ENCODE measurements at places on chromosomes 1 and 21.
A peak's percentile ranks its signal among the peaks of the same experiment; 100 is the strongest.

GRCh38 chr1:238628110-238628509 lies 737.4 kb upstream of the ZP4 start:
- DNase-seq, result no peak

- no peak for DNase-seq
Measured at GRCh38 chr1:30668546-30669327, 54.6 kb downstream of the MATN1 start.

GRCh38 chr21:34820051-34820450 lies 151.3 kb downstream of the CLIC6 start:
- no peak for DNase-seq

GRCh38 chr1:101288491-101288944 lies 51.7 kb downstream of the S1PR1 start:
- no peak for DNase-seq

- no peak for DNase-seq
Measured at GRCh38 chr1:172272087-172272486, 148.4 kb upstream of the C1orf105 start.

DNA sequence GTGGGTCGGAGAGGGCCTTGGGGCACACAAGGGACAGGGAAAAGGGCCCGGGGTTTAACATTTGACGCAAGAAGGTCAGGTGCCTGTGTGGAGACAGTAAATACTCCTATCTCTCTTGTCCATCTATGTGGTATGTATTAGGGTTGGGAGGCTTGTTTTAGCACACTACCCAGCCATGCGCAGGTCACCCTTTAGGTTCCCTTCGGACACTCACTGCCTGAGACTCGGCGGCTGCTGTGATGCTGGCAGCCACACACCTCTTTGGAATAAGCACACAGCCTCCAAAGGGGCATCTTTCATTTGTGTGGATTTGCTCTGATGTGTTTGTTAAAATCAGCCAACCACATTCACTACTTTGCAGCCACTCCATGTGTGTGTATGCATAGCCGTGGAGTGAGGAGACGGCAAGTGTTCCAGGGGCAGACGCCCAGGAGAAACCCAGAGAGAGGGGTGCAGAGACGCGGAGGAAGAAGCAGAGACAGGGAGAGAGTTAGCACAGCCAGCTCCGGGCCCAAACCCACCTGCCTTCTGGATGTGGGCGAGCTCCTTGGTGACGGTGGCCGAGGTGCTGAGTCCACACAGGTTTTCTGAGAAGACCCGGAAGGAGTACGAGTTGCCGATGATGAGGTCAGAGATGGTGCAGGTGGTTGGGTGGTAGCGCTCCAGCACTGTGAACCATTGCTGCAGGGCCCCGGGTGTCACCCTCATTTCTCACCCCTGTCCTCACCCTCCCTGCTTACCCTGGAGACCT lies 5.7 kb downstream of the MYBPH start:
- no peak for DNase-seq

DNA sequence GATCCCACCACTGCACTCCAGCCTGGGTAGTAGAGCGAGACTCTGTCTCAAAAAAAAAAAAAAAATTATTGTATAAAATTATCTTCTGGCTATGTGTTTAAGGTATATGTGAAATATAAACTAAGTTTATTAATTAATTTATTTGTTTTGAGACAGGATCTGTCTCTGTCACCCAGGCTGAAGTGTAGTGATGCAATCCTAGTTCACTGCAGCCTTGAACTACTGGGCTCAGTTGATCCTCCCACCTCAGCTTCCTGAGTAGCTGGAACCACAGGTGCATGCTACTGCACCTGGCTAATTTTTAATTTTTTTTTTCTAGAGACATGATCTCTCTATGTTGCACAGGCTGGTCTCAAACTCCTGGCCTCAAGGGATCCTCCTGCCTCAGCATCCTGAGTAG lies 67.9 kb downstream of the RD3 start:
- no peak for DNase-seq

DNA sequence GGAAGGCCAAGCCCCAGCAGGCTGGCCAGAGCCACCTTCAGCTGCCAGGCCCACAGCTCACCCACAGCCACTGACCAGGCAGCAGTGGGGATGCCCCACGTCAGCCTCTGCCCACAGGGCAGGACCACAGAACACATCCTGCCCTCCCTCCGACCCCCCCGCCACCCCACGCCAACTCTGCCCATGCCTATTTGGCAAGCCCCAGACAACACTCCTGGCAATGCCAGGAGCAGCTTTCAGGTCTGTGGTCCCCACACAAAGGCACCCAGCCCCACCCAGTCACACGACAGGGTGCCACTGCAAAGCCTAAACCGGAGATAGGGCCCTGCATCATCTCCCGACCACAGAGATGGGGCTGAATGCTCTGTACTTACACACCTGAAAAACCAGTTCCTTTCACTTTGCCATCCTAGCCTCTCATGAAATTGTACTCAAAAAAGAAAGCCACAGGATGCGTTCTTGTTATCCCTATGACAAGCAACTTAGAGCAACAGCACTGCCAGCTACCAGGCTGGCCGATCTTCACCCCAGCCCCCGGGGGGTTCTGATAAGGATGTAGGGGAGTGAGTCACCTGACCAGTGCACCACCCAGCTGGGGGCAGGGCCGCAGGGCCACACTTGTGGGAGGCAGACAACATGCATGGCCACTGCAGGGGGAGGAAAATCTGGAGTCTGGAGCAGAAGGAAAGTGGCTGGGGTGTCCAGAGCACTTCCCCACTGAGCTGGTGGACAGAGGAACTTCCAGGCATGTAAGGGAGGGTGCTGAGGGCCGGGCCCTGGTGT lies 36.2 kb downstream of the UBE2G2 start:
- DNase-seq, result no peak

DNA sequence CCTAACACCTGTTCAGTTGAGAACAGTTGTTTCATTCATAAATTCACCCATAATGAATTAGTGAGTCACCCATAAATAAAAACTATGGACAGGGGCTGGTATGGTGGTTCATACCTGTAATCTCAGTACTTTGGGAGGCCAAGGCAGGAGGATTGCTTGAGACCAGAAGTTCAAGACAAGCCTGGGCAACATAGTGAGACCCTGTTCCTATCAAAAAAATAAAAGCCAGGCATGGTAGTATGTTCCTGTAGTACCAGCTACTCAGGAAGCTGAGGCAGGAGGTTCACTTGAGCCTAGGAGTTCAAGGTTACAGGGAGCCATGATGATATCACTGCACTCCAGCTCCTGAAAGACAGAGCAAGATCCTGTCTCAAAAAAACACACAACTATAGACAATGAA lies 79.0 kb downstream of the GTF2B start:
- no peak for DNase-seq

GRCh38 chr1:232471250-232471649 lies 158.7 kb downstream of the SIPA1L2 start:
- DNase-seq, result no peak

DNA sequence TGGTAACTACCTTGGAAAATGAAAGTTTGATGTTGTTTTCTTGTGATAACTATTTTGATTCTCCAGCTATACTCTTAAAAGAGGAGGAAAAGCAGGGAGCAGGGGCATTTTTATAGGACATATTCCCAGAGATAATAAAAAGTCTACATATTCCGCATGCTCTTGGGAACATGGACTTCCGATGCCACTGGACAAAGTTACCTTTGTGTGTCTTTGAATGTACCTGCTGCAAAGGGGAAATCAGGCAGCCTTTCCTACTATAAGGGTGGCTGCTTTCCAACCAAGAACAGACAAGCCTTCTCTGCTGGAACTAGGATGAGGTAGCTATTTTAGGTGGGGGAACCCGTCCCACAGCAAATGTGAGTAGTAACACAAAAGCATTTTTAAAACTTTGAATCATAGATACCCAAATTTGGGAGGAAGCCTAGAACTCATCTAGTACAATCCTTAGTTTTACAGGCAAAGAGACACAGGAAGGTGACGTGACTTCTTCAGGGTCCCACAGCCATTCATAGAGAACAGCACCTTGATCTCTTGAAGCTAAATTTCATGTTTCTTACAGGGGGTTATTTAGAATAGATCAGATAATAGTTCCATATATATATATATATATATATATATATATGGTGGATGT lies 179.9 kb downstream of the FASLG start:
- DNase-seq, result no peak

- DNase-seq, result no peak
Measured at GRCh38 chr1:28087614-28088167, 719 bp downstream of the EYA3 start.

- no peak for DNase-seq
Measured at GRCh38 chr21:25366116-25366515, 241.2 kb downstream of the MRPL39 start.

GRCh38 chr1:57987523-57987922 lies 559.0 kb downstream of the OMA1 start:
- no peak for DNase-seq

DNA sequence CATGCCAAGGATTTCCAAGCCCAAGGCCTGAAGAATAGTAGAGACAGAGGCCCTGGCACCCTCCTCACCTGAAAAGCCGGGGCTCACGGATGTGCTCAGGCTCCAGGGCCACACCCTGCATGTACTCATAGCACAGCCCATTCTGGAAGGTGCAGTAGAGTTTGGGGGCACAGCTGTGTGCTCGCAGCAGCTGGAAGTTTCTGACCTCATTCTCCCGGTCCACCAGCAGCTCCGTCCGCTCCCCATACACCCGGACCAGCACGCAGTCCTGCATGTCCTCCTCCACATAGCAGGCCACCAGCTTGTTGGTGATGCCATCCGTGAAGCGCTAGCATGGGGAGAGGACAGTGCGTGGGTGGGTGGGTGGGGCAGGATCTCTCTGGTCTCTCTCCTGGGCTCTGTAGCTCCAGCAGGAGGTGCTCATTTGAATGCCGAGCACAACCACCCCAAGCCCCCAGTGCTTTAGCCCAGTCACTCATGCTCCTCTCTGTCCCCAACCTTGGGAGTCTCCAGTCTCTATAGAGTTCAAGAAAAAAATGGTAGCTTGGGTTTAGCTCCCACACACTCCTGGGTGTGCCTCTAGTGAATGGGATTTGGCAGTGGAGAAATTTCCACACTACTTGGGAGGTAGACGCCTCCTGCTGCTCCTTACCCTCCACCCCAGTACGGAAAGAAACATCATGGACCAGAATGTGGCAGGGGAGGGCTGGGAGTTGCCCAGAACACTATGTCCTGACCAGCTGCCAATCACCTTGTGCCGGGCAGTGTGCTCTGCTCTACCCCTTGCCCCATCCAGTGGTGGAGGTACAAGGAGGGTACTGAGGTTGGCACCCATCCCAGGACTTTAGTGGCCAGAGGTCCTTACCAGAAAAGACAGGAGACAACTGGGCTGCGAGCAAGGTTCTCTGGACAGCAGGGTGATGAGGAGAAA lies 1.9 kb downstream of the ETNK2 start:
- no peak for DNase-seq

DNA sequence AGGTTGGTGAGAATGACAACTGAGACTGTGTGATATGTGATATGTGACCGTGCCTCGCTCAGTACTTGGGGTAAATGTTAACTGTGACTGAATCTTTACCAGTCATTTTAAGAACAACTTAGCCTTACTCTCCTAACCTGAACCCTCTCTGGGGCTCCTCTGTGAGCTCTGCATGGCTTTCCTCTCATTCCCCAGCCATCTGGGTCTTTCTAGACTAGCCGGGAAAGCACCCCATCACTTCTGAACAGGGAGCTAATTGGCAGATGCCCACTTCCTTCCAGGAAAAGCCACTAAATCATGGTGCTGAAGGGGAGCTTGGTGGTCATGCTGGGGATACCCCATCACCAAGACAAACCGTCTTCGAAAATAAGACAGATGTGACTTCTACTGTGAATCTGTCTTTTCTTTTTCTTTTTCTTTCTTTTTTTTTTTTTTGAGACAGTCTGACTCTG lies 16.5 kb upstream of the FOXO6 start:
- no peak for DNase-seq

- DNase-seq, result no peak
Measured at GRCh38 chr1:199009447-199009846, 370.6 kb downstream of the PTPRC start.

GRCh38 chr1:11730429-11730891 lies 5.5 kb upstream of the AGTRAP start:
- no peak for DNase-seq

DNA sequence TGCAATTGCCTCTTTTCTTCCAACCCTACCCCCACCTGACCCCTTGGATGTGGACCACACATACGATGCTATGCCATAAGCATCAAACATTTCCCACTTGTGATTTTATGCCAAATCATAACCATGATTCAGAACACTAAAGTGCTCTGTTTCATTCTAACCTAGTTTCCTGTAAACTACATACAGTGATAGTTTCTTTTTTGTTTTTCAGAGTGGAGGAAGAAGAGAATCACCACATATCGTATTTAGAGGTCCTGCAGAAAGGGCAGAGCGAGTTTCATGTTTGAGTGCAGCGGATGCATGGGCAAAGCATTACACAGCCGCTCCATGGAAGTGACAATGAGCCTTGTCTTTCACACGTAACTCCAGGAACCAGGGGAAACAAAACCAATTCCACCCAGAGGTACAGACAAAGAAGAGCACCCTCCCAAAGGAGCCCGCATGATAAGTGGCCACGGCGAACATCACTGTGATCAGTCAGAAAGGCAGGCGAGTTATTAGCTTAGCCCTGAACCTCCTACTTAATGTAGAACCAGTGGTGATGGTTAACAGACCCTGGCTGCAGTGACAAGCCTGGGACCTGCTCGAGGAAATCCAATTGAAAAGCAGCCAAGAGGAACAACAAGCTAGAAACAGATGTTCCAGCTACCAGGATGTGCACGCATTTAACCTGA lies 64.0 kb upstream of the ZNF281 start:
- peak; percentile 38 for DNase-seq

DNA sequence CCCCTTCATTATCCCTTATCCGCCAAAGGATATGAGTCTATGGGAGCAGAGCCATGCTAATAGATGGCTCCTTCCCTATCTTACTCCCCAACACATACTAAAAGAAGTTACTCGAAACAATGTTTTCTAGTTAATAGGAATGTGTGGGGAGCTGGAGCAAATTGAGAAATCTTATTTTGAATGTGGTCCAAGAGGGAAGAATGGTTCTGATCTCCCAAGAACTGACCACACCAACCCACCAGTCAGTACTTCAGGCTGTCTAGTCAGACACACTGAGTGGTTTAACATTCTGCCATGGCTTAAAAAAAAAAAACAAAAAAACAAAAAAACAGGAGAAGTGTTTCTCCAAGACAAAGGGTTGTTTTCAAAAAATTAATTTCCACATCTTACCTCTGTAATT lies 31.5 kb upstream of the DNASE2B start:
- DNase-seq, result no peak

DNA sequence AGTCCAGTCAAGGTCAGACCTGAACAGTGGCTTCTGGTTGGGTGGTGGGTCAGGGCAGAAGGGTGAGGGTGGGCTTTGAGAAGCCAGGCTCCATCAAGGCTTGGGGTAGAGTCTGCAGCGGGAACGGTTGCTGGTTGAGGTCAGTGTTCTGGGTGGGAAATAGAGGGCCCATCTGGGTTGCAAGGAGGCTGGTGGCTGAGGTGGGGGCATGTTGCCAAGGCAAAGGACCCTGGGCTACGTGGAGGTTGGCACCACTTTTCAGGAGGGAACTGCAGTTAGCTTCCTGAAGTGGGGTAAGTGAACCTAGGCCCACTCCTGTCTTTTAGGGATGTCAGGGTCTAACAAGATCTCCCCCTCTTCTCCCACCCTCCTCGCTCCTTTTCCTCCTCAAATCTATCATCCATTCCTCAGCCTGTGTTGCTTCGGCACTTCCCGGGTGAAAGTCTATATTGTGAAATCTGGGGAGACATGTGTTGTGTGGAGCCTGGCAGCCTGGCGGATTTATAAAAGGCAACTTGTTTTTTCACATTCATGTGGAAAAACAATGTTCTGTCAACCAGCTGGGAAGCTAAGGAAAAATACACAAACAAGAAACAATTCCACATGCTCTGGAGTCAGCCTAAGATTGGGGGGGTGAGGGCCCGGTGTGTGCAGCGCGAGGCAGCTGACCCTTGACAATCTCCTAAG lies 1.5 kb downstream of the IL22RA1 start:
- DNase-seq, result no peak

All from GM12864 (cell line).